Vagina (tissue), 2 donors: ENCODE measurements at places on chromosomes 6 and 20. TPM values are rescaled to one million over a fixed set of nuclear protein-coding genes. Genes with fewer than 3 reads are reported as not detected.

DNA sequence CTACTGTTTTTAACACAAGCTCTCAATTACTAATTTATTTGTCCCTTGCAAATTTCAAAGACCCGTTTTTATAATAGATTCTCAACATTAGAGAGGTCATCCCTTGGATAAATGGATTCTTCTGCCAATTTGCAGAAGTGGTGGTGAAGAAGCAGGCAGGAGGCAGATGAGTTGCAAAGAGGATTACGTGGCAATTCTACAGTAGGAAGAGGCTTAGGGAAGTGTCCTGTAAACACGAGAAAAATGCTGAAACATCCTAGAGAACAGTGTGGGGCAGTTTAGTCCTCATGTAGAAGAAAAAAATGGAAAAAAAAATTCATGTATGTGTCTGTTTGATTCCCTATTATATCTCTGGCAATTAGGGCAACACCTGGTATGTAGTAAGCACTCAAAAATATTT is 87.6 kb downstream of the BMP2 start:
- DNase-seq, result no peak

DNA sequence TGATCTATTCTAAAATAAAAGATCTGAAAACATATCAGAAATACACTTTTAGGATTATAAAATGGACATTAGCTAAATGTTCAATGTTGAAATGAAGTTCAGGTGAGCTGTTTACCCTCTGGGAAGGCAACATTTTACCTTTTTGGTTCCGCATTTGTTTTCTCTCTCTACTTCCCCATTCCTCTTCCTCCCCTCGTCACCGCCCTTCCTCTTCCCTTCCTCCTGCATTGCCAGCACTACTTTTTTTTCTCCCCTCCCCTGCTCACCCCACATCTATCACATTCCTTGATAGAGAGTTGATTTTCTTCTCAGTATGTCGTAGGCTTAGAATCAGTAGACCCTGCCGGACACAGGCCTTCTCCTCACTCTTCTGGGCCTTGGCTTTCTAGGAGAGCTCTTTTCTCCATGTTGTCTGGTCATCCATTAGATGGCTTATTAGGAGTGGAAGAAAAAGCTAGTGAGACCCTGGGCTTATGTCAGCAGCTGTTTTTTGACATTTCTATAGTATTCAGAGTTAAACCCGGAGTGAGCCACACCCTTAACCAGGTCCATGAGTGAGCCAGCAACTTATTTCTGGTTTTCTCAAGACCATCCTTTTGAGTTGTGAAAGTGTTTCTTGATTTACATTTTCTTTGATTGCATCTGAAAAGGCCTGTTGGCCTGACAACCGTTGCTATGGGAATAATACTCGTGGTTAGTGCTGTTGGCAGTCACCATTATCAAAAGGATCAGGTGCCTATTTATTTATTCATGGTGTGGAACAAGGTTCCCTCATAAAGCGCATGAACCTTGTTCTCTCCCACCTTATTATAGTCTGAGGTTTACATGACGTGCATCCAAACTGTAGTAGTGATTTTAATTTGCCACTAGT is 90.9 kb downstream of the DTD1 start:
- DNase-seq, result no peak

GRCh38 chr6:129657483-129657882 is 52.5 kb downstream of the ARHGAP18 start:
- DNase-seq, result no peak

CTAGE9 gene
- not detected for total RNA-seq

ANGPT4 gene
- 0.98 TPM for total RNA-seq

DNA sequence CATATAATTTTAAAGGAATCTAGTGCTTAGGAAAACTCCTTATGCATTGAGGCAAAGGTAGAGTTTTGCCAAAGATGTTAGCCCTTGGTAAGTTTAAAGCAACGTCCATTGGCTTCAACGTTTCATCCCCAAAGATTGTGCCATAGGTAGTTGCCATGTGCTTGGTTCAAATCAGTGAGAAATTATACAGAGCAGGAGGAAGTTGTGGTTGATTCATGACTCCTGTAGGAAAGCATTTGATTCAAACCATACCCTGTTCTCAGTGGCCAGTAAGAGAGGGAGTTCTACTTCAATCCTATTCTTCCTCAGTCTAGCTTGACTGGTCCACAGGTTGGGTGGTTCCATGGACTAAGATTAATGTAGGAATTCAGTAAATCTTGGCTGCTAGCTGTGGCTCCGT is 535.6 kb downstream of the QKI start:
- no peak for DNase-seq

- no peak for DNase-seq
Observed at GRCh38 chr6:136763716-136764516, 28.4 kb downstream of the MAP3K5 start.

- DNase-seq, result no peak
Observed at GRCh38 chr6:140824595-140824994, 1308.1 kb upstream of the GJE1 start.

ASF1A gene
- 7.9 TPM for total RNA-seq
